ENCODE measurements at places on chromosomes 5 and 9.

GRCh38 chr9:27303219-27303618 is 6.3 kb upstream of the EQTN start:
- H3K4me1 ChIP-seq = no peaks in the 10 kb centered on the region
- no peak overlapping the region for H3K27ac ChIP-seq
- H3K36me3 ChIP-seq = no peaks in the 10 kb centered on the region
- DNase-seq = no peak

GRCh38 chr5:9681706-9682105 is 51.6 kb upstream of the TAS2R1 start:
- DNase-seq = no peak
- H3K36me3 ChIP-seq = no peaks in the 10 kb centered on the region

- peaks cover 6% of the 10 kb centered on the region for H3K36me3 ChIP-seq
- no peak overlapping the region for H3K27ac ChIP-seq
- H3K4me3 ChIP-seq = no peak overlapping the region
- H3K4me1 ChIP-seq = no peaks in the 10 kb centered on the region
- no peak for DNase-seq
These were observed 281.1 kb downstream of the CD180 start for GRCh38 chr5:66915531-66915930.

DNA sequence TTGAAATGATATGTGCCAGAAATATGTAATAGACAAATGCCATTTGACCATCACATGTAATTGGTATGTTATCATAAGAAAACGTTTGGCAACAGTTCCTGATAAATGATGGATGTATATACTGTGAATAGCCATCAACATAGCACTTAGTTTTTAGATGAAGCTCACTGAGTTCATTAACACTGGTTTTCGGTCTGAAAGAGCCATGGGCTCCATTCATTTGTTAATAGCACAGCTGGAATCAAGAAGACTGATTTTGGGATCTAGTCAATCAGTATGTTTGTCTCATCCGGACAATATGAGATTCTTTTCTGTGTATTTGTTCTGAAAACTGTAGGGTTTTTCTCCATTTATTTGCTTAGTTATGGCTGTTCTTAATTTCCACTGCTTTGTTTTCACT is 413.5 kb upstream of the CLINT1 start:
- no peaks in the 10 kb centered on the region for H3K36me3 ChIP-seq
- no peaks in the 10 kb centered on the region for H3K27me3 ChIP-seq
- H3K27ac ChIP-seq = no peak overlapping the region
- peaks cover 4% of the 10 kb centered on the region for H3K4me1 ChIP-seq

GRCh38 chr5:168991311-168991710 is 309.6 kb downstream of the SLIT3 start:
- H3K4me1 ChIP-seq = peaks cover 9% of the 10 kb centered on the region
- no peak for DNase-seq
- H3K36me3 ChIP-seq = no peaks in the 10 kb centered on the region
- H3K27me3 ChIP-seq = no peaks in the 10 kb centered on the region
- no peak overlapping the region for H3K27ac ChIP-seq
- no peak overlapping the region for H3K4me3 ChIP-seq

DNA sequence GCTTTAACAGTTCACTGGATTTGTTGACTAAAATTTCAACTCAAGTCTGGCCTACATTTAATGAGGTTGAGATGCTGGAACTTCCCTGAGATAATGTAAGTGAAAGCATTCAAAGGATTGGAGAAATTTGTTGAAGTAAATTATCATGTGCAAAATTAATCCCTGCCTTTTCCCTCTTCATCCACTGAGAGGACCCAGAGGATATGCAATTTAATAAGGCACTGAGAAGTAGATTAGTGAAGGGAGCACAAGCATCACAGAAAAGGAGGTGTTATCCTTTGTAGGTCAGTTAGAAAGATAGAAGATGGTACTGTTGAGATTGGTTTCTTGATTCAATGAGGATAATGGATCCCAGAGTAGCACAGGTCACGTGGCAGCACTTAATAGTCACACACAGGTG is 42.6 kb upstream of the ANKRD31 start:
- H3K36me3 ChIP-seq = no peaks in the 10 kb centered on the region
- H3K27ac ChIP-seq = no peak overlapping the region
- no peak overlapping the region for H3K4me3 ChIP-seq
- H3K27me3 ChIP-seq = no peaks in the 10 kb centered on the region
- peaks cover 6% of the 10 kb centered on the region for H3K4me1 ChIP-seq

DNA sequence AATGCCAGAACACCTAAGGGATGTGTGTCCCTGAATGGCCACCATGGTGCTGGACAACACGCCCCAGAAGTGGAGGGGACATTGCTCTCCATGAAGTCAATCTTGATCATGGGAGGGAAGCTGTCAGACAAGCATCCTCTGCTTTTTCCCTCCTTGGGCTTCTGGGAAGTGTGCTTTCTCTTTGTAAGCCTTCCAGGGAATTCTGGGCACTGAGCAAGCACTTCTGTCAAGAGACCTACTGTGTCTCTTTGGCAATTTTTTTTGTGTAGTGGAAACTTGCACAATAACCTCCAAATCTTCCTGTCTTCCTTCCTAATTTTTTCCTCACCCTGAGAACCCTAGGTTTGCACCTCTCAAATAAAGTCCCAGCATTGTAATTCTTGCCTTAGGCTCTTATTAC is 132.0 kb downstream of the SEC61B start:
- peaks cover 4% of the 10 kb centered on the region for H3K27me3 ChIP-seq
- peaks cover 22% of the 10 kb centered on the region for H3K4me1 ChIP-seq
- peaks cover 5% of the 10 kb centered on the region for H3K36me3 ChIP-seq
- DNase-seq = no peak

DNA sequence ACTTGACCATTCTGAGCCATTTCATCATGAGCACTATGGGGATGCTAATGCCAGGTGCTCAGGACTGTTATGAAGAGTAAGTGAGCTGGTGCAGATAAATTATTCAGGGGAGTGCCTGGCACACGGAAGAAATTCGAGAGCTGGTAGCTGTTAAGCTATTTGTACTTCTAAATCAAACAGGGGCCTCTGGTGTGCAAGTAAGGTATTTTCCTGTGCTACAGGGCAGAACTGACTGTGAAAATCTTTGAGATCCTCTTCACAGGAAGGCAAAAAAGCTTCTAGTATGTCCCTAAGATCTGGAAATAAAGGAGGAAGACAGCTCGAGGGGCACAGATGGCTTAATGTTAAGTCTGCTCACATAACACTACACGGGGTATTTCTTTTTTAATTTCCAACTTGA is 106.3 kb upstream of the SPOCK1 start:
- DNase-seq = no peak
- H3K27ac ChIP-seq = no peak overlapping the region
- H3K27me3 ChIP-seq = no peaks in the 10 kb centered on the region
- H3K4me3 ChIP-seq = no peak overlapping the region

GRCh38 chr9:77022783-77023440 is 3.5 kb downstream of the FOXB2 start:
- no peaks in the 10 kb centered on the region for H3K36me3 ChIP-seq
- peak; percentile 57 for DNase-seq
- H3K4me1 ChIP-seq = peaks cover 7% of the 10 kb centered on the region

GRCh38 chr5:68115584-68115983 is 100.0 kb upstream of the PIK3R1 start:
- H3K4me3 ChIP-seq = no peak overlapping the region
- H3K4me1 ChIP-seq = no peaks in the 10 kb centered on the region
- H3K27ac ChIP-seq = no peak overlapping the region
- no peak for DNase-seq
- peaks cover 2% of the 10 kb centered on the region for H3K27me3 ChIP-seq

All from glutamatergic neuron (in vitro differentiated cells).